NCI-H2081 treated with DMSO at 0.1 percent for 48 hours (cell line): ENCODE measurements at places on chromosomes 16 and 17.

DNA sequence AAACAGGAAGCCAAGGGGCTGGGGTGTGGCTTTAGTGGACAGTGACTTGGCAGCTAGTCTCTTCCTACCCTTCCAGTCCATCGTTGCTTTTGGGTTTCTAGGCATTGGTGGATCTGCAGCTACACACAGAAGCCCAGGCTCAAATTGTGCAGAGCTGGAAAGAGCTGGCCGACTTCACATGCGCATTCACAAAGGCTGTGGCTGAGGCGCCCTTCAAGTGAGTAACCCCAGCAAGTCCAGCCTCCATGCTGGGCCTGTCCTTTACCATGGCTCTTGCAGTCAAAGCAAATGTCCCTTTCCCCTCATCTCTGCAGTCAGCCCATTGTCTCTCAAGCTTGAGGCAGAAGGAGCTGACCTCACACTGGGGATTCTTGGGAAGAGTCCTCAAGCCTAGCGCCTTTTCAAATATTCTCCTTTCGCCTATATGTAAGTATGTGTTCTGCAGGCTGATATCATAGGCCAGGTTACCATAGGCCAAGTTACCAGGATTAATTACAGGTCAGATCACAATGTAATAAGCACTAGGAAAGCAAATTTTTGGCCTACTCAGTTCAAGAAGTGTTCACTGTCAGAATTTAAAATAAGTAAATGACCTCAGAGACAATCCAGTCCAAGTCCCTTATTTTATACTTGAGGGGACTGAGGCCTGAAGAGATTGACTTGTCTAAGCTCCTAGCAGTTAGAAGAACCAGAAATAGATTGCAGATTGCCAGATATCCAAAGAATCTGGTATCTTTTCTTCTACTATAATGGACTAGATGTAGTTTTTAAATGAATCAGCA, 6.5 kb downstream of the EME1 start:
- no peak for DNase-seq

DNA sequence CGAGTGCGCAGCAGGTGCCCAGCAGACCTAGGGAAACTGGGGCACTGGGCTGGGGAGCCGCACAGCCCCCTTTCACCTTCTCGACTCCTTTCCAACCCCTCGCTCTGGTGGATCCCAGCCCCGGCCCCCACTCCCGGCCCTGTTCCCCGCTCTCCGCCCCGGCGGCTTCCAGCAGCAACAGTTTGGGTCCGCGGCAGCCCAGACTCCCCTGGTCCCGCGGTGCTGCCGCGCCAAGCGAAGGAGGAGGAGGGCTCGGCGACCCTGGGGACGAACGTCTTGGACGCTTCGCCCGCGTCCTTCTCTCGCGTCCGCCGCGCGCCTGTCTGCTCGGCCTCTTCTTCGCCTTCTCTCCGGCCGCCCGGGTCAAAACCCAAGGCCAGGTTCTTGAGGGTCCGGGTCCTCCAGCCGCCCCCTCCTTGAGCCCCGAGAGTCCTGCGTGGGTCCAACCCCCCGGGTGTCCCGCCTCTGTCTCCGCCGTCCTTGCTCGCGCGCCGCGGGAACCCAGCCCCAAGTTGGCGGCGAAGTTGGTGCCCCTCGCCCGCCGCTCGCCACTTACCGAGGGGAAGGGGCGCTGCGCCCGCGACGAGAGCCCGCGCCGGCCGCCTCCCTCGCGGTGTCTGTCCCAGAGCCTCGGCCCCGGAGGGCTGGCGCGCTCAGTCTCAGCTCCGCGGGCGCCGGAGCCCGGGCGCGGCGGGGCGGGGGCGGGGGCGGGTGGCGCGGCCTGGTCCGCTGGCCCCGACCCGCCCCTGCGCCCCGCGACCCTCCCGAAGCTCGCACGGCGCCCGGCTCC, 1.4 kb upstream of the GRIN2C start:
- no peak for DNase-seq

DNA sequence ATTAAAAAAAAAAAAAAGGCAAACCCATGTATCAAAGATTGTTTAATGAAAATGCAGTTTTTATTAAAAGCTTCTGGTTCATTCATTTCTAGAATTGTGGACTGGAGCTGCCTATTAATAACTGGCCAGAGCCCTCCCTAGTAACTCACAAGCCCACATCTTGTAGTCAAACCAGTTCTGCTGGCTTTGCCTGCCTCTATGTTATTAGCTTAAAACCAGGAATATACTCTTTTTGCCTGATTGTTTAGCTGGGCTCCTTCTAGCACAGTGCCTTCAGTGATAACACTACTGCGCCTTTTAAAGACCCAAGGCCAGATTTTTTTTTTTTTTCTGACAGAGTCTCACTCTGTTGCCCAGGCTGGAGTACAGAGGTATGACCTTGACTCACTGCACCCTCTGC, 26.0 kb downstream of the TAC4 start:
- no peak for DNase-seq

DNA sequence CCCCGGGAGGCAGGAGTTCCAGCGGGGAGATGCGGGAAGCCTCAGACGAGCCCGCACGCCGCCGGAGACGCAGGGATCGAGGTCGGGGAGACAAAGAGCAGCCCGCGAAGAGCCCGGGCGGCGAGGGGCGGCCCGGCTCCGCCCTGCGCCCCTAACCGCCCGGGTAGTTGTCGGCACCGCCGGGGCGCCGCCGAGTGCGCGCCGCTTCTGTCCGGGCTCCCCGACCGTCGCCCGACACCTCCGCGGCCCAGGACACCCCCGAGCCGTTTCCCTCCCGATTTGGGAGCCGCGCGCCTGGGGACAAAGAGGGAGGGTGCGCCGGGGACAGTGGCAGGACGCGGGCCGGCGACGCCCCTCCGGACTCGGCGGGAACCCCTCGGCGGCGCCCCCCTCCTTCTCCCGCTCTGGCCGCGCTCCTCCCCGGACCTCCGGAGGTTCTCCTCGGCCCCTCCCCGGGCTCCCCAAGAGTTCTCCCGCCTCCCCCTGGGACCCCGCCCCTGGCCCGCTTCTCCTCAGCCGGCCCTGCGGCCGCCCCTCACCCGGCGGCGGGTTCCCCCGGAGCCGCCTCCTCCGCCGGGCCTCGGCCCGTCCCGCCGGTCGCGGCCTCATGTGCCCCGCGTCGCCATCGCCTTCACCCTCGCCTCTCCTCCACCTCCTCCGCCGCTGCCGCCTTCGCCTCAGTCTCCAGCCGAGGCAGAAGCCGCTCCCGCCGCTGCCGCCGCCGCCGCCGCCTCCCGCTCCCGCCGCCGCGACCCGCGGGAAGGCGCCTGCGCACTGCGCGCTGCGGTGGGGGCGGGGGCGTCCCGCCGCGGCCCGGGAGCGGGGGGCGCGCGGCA, at the start of gene GJC1:
TSS of gene GJC1 (minus strand) at position 765 of the 836 bp plus-strand sequence. CDS start 24,470 bp downstream, outside the sequence.
- DNase-seq, result no peak

DNA sequence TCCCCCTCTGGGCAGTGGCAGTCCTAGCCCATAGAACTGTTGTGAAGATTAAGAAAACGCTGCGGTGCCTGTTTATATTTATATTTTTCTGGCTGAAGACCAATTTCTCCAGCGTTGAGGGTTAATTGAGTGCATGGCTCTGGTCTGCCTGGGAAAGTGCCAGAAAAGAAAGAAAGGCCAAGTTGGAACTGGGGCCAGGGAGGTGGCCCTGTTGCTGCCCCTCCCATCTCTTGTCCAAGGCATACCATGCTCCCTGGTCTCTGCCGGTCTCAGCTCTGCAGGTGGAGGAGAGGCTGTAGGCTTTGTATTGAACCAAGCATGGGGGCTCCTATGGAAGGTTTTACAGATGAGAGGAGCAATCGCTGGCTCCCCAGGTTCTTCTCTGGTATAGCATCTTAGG, 124.7 kb downstream of the MGAT5B start:
- no peak for DNase-seq

GRCh38 chr17:58680038-58680369, 11.8 kb downstream of the TEX14 start:
- no peak for DNase-seq

DNA sequence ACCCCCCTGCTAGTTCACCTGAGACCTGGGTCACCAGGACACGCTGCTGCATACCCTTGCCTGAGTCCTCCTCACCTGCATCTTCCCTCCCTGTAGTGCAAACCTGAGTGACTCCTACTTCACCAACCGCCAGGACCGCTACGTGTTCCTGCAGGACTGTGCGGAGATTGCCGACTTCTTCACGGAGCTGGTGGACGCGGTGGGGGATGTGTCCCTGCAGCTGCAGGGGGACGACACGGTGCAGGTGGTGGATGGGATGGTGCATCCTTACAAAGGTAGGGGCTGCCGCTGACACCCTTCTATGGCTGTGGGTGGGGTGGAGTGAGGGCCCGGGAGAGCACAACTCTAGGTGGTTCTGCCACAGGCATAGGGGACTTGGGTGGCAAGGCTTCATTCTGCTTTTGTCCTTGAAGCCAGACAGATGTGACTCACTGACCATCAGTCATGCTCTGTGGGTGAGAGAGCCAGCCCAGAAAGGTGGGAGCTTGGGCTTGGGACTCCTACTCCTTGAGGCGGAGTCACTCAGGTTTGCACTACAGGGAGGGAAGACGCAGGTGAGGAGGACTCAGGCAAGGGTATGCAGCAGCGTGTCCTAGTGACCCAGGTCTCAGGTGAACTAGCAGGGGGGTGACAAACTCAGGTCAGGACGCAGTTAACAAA, 22.3 kb downstream of the PGS1 start:
- no peak for DNase-seq

- DNase-seq, result no peak
Observed at GRCh38 chr17:7867881-7868329, 10.1 kb downstream of the CYB5D1 start.

GRCh38 chr16:15649727-15650018, 372 bp upstream of the NDE1 start:
- DNase-seq, result no peak

GRCh38 chr16:11484691-11485258, 101.9 kb downstream of the LITAF start:
- DNase-seq, result no peak

DNA sequence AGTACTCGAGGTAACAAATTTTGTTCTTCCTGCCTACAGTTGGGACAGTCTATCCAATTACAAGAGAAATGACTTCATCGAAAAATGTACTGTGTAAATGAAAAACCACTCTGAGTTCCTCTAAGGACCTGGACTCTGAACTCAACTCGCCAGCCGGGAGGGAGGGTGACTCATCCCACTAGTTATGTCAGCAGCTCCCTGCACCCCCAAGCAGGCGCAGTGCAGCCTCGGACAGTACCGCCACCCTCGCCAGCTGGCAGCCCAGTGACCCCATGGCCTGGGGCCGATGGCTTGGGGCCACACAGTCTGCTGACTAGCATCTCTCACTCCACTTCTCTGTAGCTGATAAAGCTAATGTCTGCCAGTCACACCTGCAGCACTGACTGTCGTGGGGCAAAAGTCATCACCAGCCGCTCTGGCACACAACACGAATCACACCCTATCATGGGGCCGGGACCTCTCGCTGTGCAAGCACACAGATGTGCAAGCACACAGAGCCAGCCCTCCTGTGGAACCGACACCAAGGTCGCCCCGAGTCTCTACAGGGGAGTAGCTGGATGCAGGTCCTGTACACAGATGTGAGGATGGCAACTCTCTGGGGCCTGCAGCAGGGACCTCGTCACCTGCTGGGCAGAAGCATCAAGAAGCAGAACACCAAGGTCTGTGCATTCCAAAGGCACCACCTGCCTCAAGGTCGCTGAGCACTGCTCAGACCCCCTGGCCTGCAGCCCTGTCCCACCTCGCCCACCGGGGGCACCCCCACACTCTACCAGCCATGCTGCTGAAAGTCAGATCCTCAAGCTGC, 5.7 kb downstream of the CSNK1D start:
- no peak for DNase-seq

- DNase-seq, result no peak
Observed at GRCh38 chr17:29911641-29912177, 18.3 kb downstream of the SSH2 start.

DNA sequence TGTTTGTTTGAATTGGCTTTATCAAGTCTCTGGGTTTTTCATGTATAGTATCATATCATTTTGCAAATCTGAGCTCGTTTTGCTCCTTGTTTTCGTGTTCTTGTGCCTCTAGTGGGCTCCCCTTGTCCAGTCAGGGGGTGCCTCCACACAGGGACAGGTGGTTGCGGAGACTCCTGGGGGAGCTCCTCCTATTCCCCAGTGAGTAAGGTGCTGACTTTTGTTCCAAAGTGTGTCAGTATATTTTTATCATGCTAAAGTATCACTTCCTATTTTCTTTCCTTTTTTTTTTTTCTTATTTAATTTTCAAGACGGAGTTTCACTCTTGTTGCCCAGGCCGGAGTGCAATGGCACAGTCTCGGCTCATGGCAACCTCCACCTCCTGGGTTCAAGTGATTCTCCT, 30.3 kb upstream of the IL17C start:
- no peak for DNase-seq

DNA sequence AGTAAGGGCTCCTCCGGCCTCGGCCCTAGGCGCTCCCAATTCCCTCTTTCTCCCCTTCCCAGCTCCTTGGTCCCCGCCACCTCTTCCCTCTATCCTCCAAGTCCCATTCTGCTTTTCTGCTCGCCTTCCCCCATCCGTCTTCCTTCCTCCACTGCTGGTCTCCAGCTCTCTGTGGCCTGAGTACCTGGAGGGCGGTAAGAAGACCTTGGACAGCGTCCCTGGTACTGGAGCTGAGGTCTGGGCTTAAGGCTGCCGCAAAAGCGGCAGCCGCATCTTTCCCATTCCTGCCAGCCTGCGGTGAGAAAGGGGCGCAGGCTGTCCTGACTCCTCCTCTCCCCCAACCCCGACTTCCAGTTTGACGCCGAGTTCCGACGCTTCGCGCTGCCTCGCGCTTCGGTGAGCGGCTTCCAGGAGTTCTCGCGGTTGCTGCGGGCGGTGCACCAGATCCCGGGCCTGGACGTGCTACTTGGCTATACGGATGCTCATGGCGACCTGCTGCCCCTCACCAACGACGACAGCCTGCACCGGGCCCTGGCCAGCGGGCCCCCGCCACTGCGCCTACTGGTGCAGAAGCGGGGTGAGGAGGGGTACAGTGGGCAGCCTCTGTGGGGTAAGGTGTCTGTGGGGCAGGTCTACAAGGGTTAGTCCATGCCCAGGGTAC, 471 bp downstream of the PARD6A start:
- no peak for DNase-seq

- DNase-seq, result no peak
Observed at GRCh38 chr17:53626286-53626685, 196.4 kb upstream of the KIF2B start.

DNA sequence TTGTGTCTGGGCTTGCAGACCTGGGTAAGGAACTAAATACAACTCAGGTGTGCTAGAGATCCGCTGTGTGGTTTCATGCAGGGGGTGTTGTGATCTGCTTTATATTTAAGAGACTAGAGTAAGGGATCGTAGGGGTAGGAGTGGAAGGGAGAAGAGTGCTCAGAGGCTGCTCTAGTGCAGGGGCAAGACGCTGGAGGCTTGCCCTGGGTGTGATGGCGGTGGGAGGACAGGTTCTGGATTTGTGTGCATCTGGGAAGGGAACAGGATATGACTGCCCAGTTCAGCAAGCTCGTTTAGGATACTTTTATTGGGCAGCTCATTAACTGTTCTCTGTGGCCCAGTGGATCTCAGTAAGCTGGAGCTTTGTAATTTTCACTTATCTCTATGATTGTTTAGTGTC, 47.6 kb downstream of the RPTOR start:
- DNase-seq, result no peak

GRCh38 chr17:7315570-7316235, 543 bp upstream of the GPS2 start:
- DNase-seq, result no peak
